ENCODE measurements at places on chromosomes 12 and 14. TPM values are rescaled to one million over a fixed set of nuclear protein-coding genes. Genes with fewer than 3 reads are reported as not detected.

The ACSS3 gene
- total RNA-seq = 0.31 TPM

DNA sequence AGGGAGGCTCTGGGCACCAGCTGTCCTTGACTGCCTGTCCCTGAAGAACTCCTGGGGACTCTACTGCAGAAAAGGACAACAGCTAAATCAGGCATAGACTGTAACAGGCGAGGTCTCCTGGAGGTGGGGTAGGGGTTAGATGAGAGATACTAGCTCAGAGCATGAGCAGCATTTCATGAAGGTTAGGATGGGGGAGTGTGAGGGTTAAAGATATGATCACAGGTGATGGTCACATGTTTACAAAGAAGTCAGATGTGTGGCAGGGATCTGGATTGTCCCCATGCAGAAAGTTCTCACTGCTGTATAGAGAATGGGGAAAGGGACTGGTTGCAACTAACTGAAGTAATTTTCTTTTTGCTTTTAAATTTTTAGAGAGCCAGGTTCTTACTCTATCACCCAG is 26.5 kb downstream of the TMEM229B start:
- H3K27me3 ChIP-seq = no peaks in the 10 kb centered on the region
- DNase-seq = no peak
- no peaks in the 10 kb centered on the region for H3K4me1 ChIP-seq
- H3K27ac ChIP-seq = no peak overlapping the region
- H3K36me3 ChIP-seq = no peaks in the 10 kb centered on the region

DNA sequence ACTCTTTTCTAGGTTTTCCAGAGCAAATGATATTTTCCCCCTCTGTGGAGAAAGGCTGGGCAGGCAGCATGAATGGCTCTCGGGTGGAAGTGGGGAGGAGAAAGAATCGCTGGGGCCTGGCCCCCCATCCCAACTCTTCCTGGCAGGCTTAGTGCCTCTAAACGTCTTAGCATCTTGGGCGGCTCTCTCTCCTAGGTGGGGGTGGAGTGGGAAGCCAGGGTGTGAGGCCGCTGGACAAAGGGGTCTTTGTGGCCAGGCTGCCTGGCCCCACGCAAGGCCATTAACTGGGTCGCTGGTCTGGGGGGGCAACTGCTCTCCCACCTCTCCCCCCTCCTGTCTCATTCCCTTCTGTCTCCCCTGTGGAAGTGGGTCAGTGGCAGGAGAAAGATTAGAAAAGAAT is 4.7 kb downstream of the LRP1-AS start:
- H3K27ac ChIP-seq = no peak overlapping the region
- no peaks in the 10 kb centered on the region for H3K36me3 ChIP-seq
- DNase-seq = no peak

- no peaks in the 10 kb centered on the region for H3K27me3 ChIP-seq
- H3K27ac ChIP-seq = peak overlapping the region; percentile 4
- H3K36me3 ChIP-seq = no peaks in the 10 kb centered on the region
- H3K4me3 ChIP-seq = no peak overlapping the region
Measured at GRCh38 chr14:93548102-93548843, 117.5 kb downstream of the UNC79 start.

GRCh38 chr12:100593490-100593889 is 20.0 kb downstream of the GAS2L3 start:
- H3K36me3 ChIP-seq = no peaks in the 10 kb centered on the region
- H3K27me3 ChIP-seq = no peaks in the 10 kb centered on the region
- H3K27ac ChIP-seq = no peak overlapping the region
- no peak for DNase-seq
- no peaks in the 10 kb centered on the region for H3K4me1 ChIP-seq

- H3K27ac ChIP-seq = no peak overlapping the region
- no peak for DNase-seq
- H3K4me1 ChIP-seq = peaks cover 7% of the 10 kb centered on the region
- no peaks in the 10 kb centered on the region for H3K27me3 ChIP-seq
- no peak overlapping the region for H3K4me3 ChIP-seq
Measured at GRCh38 chr12:111359231-111359913, 9.5 kb downstream of the PHETA1 start.

DNA sequence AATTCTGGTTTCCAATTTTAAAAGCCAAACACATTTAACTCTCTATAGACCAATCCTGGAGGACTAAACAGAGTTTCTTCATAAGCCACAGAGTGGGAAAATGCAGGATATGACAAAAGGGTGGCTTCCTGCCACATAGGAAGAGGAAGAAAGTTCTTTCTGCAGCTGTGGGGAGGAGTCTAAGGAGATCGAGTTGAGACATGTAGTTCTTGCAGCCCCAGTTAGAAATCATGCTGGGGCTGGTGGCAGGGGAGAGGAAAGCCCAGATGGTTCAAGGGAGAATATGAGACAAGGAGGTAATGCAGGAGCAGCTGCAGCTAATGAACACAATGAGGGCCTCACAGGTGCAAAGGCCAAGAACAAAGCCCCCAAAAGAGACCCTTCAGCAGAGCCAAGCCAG is 85.0 kb upstream of the ARID2 start:
- no peak overlapping the region for H3K4me3 ChIP-seq
- no peaks in the 10 kb centered on the region for H3K36me3 ChIP-seq
- no peak overlapping the region for H3K27ac ChIP-seq
- H3K27me3 ChIP-seq = no peaks in the 10 kb centered on the region

GRCh38 chr12:125017801-125018200 is 24.4 kb downstream of the BRI3BP start:
- no peaks in the 10 kb centered on the region for H3K27me3 ChIP-seq
- H3K4me1 ChIP-seq = no peaks in the 10 kb centered on the region
- peaks cover 25% of the 10 kb centered on the region for H3K36me3 ChIP-seq
- no peak for DNase-seq

GRCh38 chr12:108879615-108880254 is at the start of gene DAO:
DAO (plus strand) TSS chr12:108880092; CDS start chr12:108885007, 4,915 bp downstream.
- no peak within 1 kb of the TSS for H3K4me3 ChIP-seq
- no peaks in the 10 kb centered on the region for H3K27me3 ChIP-seq
- DNase-seq = no peak
- no peaks in the 10 kb centered on the region for H3K36me3 ChIP-seq
- peaks cover 4% of the 10 kb centered on the region for H3K4me1 ChIP-seq
